Hematopoietic multipotent progenitor cell (in vitro differentiated cells): ENCODE measurements at places on chromosomes 11 and 22.

GRCh38 chr22:37043209-37043827 is 8.2 kb upstream of the KCTD17 start:
- DNase-seq, result no peak

- DNase-seq, result no peak
Observed at GRCh38 chr22:22210375-22210774, 34.2 kb upstream of the VPREB1 start.

DNA sequence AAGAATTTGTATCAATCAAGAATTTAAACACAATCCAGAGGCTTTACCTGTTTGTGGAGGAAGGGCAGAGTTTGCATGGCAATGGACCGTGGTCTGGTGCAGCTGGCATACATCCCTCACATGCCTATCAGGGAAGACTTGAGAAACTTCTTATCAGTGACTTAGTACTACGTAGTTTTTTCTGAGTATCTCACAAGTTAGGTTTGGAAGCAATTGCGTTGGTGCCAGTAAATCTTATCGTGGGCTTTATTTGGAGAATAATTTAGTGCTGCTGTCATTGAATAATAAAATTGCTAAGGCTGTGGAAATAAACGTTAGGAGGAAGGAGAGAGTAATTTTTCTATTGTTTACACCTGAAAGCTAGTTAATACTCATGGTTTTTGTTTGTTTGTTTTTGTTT is 72.3 kb downstream of the PRMT3 start:
- no peak for DNase-seq

- no peak for DNase-seq
Observed at GRCh38 chr11:38274031-38274430, 1676.0 kb upstream of the RAG2 start.

DNA sequence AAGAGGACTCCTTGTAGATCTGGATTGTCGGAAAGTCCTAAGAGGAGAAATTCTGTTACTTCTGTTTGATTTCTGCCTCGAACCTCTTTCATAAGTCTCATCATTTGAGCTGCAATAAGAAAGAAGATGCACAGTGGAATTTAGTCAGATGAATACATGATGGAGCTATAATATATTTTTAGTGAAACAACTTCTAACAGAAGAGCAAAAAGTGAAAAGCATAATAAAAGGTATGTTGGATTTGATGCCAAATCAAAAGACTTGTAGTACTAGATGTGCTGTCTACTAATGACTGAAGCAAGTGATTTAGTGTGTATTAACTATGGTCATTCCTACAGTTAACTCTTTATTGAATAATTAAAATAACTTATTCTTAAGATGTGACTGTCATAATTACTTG is at the start of gene OR5AP2:
Gene OR5AP2, minus strand, starts transcription at position 101 of the 400 bp plus-strand sequence. Its CDS starts 0 bp downstream, at position 101.
- no peak for DNase-seq

DNA sequence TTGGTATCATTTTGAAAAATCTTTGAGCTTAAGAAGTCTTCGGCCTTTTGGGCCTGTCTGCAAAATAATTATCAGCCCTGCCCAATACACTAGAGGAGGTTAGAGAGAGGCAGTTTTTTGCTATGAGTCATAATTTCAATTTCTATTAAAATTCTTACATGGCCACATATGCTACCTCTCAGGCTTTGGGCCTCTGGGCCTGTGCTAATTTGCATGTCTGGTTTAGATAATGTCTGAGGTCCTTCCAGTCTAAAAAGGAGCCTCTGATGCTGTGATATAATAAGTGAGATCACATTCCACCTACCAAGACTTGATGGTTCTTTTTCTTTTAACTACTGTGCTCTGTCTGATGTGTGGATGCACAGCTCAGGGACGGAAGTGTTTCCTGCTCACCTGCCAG is 70.8 kb downstream of the KCNJ1 start:
- no peak for DNase-seq

DNA sequence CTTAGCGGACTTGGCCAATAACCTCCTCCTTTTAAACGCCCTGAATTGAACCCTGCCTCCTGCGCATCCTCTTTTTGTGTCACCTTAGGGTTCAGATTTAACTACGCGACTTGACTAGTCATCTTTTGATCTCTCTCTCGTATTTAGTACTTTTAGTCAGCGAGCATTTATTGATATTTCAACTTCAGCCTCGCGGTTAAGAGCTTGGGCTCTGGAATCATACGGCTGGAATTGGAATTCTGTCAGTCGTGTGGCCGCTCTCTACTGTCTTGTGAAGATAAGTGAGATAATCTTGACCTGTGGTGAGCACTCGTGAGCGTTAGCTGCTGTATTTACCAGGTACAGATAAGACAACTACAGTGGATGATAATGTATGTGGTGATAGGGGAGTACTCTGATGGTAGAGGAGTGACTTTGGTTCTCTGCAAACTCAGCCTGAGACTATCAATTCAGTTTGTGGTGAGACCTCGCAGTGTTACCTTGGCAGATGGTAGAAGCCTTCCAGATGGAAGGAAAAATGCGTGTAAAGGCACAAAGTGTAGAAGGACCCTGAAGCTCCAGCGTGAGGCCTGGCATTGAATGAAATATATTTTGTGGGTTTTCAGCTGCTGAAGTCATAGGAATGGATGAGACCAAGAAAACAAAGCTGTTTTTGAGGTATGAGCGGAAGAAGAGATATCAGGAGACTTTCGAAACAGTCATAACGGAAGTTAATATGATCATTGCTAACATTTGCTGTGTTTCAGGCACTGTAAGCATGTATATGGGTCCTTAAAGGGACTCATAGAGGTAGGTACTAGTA is 682 bp downstream of the ATM start:
- DNase-seq, result no peak

- DNase-seq, result no peak
Observed at GRCh38 chr11:35546317-35546716, 20.9 kb upstream of the PAMR1 start.

GRCh38 chr11:112797648-112798293 is 163.4 kb upstream of the NCAM1 start:
- no peak for DNase-seq

DNA sequence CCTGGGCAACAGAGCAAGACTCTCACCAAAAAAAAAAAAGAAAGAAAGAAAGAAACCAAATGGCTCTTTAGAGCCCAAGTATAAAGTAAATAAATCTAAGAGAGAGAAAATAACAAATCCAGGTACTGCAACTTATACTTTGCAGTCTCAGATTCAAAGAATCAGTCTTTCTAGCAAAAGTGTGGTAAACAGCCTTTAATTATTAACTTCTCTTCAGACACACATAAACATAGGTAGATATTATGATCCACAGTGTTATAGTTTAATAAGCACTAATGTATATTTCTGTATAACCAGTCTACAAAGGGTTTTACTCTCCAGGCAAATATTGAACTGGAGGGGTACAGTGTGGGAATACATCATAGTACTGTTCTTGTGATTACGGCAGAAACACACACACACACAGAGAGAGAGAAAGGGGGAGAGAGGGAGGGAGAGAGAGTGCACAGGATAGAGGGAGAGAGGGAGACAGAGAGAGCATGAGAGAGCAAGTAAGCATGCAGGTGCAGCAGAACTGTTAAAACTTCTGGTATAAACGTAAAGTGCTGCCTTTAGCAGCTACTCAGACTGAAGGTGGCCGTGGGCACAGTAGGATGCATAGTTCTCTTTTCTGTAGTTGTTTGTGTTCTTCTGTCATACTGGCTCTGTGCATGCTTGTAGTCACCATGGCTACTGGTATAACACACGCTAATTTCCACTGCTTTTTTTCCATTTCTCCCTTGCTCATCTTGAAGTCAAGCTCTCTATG is 32.3 kb downstream of the MTMR2 start:
- DNase-seq, result peak; percentile 40

GRCh38 chr11:75667831-75668450 is 897 bp downstream of the MAP6 start:
- peak; percentile 49 for DNase-seq

DNA sequence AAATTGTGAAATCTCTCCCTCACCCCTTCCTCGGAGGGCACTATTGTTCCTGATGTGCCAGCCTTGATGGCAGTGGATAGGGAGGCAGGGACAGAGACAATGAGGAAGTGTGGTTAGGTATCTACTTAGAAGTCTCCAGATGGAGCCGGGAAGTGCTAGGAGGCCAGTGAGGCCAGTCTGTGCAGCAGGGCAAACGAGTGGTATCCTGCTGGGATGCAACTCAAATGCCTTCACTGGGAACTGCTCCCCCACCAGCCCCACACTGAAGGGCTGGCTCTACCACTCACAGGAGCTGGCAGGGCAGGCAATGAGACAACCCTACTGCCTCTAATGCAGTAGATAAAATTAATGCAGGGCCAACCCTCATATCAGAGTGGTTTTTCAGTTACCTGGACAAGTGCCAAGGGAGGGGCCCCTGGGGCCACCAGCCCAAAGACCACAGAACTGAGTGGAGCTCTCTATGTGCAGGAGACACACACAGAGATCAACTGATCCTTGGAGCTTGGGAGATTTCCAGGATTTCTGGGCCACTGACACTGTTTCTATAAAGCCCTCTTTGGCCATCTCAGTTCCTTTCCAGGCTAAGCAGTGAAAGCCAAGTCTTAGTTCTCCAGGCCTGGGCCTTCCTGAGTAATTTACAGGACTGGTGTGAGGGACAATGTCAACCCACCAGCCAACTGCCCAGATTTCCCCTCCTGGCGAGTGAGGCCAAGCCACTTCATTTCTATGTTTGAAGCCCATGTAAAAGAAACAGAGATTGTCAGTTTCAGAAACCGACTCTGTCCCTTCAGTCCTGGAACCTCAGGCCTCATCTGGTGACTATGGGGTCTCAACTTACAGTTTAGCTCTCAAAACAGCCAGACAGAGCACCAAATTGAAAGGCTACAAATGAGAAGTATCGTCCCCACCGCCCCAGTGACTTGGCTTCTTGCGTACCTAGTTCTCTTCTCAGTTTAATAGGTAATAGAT is 4.1 kb downstream of the MIF start:
- no peak for DNase-seq

DNA sequence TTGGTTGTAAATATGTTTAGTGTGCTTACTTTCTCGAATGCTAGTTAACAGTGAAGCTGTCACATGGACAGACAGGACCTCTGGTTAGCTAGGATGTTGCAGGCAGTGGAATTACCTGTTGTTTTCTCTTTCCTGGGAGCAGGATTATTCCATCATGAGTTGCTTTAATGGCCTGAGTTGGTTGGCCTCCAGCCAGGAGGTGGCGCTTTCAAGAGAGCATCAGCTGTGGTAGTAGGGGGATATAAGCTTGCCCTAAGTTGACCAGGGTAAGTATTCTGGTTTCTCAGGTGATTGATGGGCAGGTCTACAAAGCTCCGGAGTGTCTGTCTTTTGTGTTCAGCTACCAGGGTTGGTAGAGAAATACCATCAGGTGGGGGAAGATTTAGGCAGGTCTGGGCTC is 43.5 kb downstream of the NELL1 start:
- DNase-seq, result no peak

- DNase-seq, result no peak
Observed at GRCh38 chr11:9804419-9804902, 140.6 kb downstream of the SWAP70 start.

GRCh38 chr11:210122-210802 is 2.8 kb downstream of the RIC8A start:
- no peak for DNase-seq

GRCh38 chr11:69109101-69109500 is 46.6 kb upstream of the SMIM38 start:
- DNase-seq, result no peak

- DNase-seq, result no peak
Observed at GRCh38 chr22:49103314-49104059, 724.2 kb downstream of the BRD1 start.

DNA sequence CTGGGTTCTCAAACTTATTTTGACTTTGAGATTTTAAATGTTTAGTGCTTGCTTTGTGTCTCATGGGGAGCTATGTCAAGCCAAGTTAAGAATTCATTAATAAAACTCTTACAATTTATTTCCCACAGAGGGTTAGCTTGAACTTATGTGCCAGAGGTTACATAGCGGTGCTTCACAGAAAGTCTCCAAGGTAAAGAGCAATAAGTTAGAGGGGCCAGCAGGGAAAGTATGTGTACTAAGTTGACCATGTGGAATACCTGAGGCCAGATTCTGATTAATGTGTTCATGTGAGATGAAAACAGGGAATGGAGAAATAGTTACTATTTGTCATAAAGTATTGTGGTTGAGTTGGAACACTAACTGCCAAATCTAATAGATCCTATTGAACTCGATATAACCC is 149.3 kb downstream of the TMEM135 start:
- DNase-seq, result no peak

- DNase-seq, result no peak
Observed at GRCh38 chr11:125941267-125941618, 4.6 kb upstream of the VSIG10L2 start.

- DNase-seq, result no peak
Observed at GRCh38 chr22:48052621-48052890, 1290.1 kb downstream of the TBC1D22A start.

DNA sequence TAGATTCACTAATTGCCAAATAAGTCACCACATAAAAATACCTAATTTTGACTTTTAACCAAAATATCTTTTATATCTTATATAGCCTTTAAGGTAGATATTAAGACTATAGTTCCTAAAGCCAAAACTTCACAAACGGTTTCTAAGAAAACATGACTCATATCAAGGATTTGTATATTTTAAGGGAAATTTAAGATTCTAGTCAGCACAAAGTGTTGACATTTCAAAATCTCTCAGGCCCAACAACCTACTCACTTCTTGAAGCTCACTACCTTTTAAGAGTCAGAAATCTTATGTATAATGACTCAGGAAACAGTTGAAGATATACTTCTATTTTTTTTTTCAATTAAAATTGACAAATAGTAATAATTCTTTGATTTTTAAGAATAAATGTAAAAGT is 221.9 kb downstream of the SBF2 start:
- DNase-seq, result no peak

DNA sequence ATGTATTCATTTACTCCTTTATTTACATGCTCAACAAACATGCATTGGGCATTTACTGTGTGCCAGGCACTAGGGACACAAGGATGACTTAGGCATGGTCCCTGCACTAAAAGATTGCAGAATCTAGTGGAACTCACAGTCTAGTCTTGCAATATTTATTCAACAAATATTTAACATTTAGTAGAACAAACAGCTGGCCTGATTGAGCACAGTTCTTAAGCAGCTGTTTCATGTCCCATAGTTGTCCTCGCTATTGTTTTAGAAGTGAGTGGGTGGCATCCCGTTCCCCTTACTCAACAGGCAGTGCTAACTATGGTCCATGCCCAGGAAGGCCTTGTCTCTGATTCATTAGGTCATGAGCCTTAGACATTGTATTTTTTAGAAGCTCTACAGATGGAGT is 459.9 kb upstream of the CADM1 start:
- no peak for DNase-seq

DNA sequence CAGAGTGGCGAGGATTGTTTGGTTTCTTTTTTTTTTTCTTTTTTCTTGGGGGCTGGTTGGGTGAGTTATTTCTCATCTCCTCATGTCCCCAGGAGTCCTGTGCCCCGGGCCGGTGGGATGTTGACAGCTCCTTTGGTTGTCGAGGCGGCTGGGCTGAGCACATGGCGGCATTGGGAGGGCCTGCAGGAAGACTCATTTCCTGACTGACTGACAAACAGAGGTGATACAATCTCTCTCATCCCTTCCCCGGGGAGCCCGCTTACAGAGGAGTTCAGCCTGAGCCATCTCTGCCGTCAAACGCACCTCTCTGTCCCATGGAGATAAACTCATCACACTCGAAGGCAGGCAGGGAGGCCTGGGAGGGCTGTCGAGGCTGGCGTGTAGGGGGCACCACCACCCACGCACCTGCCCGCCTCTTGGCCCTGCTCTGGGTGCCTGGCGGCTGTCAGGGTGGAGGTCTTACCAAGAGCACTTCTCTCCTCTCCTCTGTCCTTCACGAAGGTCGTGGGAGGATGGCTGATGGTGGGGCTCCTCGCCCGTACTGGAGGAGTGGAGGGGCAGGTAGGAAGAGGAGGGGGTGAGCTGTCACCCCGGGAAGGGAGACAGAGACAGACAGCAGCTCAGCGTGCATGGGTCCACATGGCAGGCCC is 60.0 kb upstream of the NECTIN1 start:
- DNase-seq, result no peak

GRCh38 chr11:87616511-87616910 is 558.7 kb downstream of the RAB38 start:
- no peak for DNase-seq
